ENCODE measurements at places on chromosomes 5 and 9.

DNA sequence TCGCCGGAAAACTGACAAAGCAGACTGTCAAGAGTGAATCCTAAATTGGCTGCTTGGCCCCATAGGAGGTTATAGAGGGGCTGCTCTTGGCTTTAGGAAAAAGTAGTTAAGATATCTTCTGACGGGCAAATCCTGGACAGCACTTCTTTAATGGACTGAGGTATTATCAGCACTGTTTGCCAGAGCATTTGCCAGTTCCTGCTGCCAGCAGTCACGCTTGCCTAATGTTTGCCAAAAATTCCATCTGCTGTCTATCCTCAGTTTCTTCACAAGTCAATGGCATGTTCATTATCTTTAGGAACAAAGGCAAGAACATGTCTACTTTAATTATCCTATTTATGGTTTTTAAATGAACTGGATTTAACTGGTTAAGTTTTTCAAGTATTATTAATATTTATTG lies 25.8 kb upstream of the SREK1 start:
- DNase-seq = no peak

- DNase-seq = no peak
Observed at GRCh38 chr9:77999231-77999631, 32.4 kb downstream of the GNAQ start.

DNA sequence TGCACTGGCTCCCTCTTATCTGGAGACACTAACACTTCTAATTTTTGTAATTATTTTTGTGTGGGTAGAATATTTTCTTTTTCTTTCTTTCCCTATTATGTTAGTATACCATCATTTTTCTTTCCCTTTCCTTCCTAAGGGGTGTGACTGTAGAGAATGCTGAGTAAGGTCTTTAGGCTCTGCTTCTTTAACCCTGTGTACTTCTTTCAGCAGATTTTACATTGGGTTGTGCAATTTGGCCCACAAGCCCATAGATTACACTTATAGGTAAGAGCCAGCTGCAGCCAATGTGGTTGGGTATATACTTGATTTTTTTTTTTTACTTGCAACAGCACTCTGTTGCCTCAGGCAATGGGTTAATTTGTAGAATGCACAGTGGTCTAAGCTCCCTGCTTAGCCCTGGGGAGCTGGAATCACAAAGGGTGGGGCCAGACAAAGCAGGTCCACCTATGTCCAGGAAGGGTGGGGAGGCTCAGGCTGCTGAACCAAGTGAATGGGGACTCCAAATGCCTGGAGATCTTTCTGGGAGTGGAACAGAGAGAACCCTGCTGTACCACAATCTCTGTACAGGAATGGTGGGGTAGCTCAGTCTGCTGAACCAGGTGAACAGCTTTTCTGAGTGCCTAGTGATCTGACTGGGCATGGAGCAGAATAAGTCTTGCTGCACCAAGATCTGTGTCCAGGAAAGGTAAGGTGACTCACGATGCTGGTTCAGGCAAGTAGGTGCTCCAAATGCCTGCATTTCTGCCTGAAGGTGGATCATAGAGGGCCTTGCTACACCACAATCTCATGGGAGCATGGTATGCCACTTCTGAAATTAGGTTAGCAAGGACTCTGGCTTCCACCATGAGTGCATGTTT lies 64.9 kb downstream of the SLC25A46 start:
- no peak for DNase-seq

GRCh38 chr5:5494489-5495402 lies 72.3 kb downstream of the ICE1 start:
- DNase-seq = no peak

- no peak for DNase-seq
Observed at GRCh38 chr5:9661316-9662015, 31.3 kb upstream of the TAS2R1 start.

DNA sequence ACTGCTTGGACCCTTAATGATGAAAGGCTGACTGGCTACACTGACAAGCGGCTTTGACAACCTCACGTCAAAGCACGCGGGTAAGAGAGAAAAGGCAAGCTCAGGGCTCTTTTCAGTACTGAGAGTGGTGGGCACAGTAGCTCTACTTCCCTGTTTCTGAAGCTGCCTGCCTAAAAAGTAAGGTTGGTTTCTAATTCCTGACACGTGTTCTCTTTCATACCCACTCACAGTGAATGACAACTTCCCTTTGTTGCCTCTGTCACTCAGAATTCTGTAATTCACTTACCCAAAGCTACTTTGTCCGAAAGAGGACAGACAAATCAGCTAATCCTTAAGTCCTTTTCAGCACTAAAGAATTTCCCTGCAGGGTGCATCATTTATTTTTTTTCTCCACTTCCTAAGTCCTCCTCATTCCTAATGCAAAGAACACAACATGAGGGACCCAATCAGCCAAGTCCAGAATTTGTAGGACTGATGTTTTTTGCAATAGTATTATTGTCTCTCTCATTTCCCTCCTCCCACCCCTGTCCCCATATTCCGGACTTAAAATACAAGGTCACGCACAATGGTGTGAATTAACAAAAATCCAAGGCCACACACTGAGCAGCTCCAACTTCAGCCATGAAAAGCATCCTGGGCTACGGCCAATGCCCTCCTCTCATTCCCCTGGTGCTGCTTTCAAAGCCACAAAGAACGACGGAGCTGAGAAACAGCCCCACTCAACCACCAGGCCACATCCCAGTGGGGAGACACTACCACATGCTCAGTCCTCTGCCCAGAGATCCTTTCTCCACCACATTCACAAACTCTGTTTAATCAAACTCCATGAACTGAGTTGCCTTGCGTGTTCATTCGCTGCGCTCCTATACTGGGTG lies 221.0 kb downstream of the TSSK1B start:
- DNase-seq = no peak

DNA sequence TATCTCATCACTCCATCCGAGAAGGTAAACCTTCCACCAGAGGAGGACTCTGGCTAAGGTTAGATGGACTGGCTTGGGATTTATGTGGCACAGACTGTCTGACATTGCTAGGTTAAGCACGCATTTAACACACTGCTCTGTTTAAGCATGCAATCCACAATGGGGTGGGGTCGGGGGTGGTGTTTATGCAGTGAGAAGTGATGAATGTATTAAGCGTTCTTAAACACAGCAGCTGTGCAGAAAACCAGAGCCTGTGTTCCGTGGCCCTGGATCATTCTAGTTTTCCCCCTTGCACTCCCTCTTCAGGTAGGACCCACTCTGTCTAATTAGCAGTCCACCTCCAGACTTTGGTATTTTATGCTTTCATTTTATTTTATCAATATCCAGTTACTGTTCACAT lies 46.4 kb downstream of the STXBP1 start:
- no peak for DNase-seq

DNA sequence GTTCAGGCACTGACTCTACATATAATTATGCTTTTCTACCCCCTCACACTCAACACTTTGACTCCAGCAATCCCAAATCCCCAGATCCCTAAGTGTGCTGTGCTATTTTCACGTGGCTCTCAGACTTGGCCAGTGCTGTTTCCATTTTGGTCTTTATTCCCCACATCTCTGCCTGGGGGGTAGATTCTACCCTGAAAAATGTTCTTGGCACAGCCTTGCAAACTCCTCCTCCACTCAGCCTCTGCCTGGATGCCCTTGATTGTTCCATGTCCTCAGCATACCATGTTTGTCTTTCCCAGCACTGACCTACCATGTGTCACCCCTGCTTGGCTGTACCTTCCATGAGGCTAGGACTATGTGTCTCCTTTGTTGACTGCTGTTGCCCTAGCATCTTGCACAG lies 43.0 kb downstream of the FXN start:
- no peak for DNase-seq

DNA sequence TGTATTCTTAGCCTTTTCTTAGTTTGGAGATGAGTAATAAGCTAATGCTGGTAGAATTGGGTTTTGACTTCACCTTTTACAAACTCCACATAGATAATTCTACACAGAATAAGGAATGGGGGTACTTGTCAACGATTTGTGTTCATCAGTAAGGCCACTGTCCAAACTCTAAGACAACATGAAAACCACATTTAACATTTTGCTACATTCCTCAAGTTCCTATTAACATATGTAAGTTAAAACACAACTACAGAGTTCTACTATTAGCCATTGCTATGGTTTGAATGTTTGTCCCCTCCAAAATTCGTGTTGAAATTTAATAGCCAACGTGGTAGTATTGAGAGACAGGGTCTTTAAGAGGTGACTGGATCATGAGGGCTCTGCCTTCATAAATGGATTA lies 31.9 kb downstream of the MEIKIN start:
- no peak for DNase-seq

- DNase-seq = no peak
Observed at GRCh38 chr5:15612915-15613635, 113.1 kb downstream of the FBXL7 start.

DNA sequence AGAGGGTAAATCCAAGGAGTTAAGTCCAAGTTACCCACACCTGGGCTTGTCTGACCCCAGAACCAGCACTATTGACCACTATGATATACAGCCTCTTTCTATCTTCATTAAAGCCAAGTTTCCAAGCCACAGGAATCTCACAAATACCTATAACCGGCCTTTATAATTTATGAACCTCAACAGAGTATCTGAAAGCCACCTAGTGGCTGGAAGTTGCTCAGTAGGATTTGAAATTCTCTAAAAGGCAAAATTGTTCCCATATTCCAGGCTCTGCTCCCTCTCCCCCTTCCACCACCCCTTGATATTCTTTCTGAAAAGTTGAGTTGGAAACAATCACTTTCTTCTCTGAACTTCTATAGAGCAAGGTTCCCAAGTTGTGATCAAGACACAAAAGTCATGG lies 106.4 kb upstream of the GPR151 start:
- no peak for DNase-seq

GRCh38 chr9:14627513-14627912 lies 65.7 kb downstream of the ZDHHC21 start:
- no peak for DNase-seq

GRCh38 chr5:108380531-108381349 lies 1.2 kb downstream of the FBXL17 start:
- peak; percentile 4 for DNase-seq

DNA sequence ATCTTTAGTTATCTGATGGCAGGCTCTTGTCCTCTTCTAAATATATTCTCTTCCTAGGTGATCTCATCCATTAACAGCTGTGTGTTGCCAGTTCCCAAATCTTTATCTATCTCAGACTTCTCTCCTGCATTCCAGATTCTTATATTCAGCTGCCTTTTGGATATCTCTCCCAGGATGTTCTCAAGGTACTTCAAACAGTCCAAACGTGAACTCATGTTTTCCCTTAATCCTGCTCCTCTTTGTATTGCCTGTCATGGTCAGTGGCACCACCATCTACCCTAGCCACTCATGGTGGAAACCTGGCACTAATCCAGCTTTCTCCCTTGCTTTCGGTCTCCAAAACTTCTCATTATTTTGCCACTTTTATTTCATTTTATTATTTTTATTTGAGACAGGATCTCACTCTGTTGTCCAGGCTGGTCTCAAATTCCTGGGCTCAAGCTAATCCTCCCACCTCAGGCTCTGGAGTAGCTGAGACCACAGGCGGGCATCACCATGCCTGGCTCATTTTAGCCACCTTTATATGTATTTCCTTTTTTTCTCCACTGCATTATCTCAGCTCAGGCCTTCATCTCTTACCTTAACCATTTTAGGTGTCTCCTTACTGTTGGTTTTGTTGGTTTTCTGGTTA lies 3.8 kb downstream of the ZFYVE16 start:
- DNase-seq = no peak

DNA sequence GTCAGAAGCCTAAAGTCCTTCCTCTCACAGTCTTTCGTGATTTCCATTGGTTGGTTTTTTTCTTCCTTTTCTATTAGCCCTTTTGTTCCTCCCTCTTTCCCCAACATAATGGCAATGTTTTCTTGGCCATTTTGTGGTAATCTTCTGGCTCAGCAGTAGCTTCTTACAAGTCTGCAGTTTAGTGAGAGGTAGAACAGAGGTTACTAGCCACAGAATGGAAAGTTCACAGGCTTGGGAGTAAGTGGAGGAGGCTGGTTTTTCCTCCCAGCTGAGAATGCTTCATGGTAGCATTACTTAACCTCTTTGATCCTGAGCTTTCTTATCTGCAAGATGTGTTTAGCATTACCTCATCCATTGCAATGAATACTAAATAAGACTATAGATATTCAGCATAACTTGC lies 346.9 kb downstream of the NFIB start:
- no peak for DNase-seq

- no peak for DNase-seq
Observed at GRCh38 chr5:72267685-72268084, 52.4 kb downstream of the MRPS27 start.

- DNase-seq = no peak
Observed at GRCh38 chr5:34003941-34004340, 3.9 kb downstream of the AMACR start.

DNA sequence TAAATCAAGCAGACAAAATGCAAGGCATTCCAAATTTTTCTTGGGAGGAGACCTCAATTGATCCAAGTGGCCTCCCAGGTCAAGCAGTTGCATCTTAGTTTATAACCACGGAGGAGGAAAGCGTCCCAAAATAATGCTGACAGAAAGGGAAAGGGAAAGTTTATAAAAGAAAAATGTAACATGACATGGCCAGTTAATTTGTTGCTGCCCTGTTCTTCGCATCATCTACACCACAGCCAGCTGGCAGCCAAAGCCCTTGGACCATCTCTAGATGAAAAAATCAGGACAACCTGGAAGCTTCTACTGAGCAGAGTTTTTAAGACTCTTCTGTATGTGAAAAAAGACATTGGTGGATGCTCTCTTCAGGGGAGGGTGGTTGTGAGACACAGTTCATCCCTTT lies 128.8 kb upstream of the FBXL7 start:
- DNase-seq = no peak

DNA sequence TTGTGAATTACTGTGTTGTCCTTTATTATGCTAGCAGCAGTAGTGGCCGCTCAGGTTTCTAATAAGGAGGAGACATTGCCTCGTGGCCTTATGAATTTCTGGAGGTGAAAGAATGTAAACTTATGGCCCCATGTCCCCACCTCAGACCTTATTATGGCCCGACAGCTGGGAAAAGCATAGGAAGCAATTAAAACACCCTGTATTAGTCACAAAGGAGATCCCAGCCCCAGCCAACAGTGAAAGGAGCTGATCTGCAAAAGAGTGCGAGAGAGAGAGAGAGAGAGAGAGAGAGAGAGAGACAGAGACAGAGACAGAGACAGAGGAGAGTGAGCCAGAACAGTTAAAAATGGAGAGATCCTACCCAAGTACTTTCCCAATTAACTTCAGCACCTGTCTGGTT lies 269.3 kb downstream of the DMRT2 start:
- DNase-seq = no peak

GRCh38 chr9:132002643-132003318 lies 76.9 kb downstream of the MED27 start:
- peak; percentile 40 for DNase-seq
